ENCODE measurements at places on chromosomes 16 and 17.

- no peak for DNase-seq
These were observed 1466.0 kb downstream of the CDH11 start for GRCh38 chr16:63655846-63656245.

GRCh38 chr17:61634942-61635538 is 44.0 kb upstream of the NACA2 start:
- DNase-seq: no peak

DNA sequence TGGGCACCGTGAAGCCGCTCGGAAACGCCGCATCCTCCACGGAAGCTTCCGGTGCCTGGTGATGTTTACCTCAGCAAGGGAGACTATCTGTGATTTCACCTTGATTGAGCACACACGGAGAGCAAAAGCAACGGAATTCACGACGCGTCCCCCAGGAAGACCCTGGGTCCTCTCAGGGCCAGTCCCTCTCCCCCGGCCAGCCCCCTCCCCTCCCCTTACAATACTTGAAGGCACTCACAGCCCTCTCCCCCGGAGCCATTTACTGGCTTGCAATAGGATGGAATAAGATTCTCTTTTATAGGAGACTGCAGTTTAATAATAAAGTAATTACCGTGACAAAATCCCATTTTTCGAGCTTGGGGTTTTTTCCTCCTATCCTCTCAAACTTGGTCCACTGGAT is 104.7 kb downstream of the ENGASE start:
- no peak for DNase-seq

- no peak for DNase-seq
These were observed 21.6 kb downstream of the PLA2G10 start for GRCh38 chr16:14672403-14672971.

- DNase-seq: no peak
These were observed 3.5 kb upstream of the APRT start for GRCh38 chr16:88815227-88815626.

DNA sequence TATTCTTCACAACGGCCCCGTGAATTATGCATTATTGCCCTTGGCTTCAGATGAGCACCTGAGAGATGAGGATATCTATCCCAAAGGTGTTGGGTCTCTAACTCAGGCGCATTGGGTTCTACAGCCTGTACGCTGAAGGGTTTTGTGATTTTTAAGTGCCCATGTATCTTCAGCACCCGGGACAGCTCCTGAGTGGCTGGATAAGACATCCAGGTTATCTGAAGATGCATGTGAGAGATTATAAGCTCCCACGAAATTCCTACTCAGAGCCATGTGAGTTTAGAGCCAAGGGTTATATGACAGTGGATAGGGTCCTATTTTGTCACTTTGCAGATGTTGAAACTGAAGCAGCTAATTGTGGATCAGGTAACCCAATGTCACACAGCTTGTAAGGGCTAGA is 612.3 kb upstream of the EEF2KMT start:
- DNase-seq: no peak

- no peak for DNase-seq
These were observed 292.6 kb upstream of the SOX9 start for GRCh38 chr17:71828182-71828596.

- peak; percentile 87 for DNase-seq
These were observed 19.0 kb downstream of the CENPX start for GRCh38 chr17:82003411-82004381.

DNA sequence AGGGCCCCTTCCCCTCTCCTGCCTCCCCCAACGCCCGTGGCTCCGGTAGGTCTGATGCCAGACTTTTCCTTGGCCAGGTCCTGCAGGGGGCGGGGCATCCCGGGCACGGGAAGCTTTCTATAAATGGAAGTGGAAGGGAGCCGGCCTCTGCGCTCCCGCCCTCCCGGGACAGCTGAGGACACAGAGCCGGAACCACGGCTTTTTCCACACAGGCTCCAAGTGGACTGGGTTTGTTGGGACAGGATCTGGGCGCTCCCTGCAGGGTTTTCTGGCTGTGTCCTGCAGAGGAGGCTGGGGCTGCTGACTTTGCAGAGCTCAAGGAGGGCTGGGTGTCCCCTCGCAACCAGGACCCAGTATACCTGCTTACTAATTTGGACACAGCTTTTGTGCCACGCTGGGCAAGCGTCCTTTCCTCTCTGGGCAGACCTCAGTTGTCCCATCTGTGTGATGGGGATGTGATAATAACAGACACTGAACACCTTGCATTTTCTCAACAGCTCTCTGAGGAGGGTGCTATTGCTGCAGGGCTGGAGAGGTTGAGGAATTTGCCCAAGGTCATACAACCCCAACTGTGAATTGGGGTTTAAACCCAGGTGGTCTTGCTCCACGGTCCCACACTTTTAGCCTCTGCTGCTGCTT is 1.8 kb downstream of the TNS4 start:
- DNase-seq: no peak

DNA sequence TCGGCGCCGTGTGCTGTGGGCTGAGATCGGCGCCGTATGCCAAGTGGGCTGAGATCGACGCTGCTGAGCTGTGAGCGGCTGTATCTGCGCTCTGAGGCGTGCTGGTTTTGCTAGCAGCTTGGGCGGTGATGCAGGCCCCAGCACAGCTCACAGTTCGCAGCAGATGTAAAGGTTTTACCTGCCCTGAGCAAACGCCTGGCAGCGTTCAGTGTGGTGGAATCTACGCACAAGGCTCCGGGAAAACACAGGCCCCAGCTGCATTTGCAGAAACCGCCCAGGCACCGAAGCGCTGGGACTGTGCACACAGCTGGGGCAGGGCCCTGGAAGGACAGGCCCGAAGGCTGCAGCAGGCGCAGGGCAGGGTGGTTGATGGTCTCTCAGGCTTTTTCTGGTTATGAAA is 8.0 kb upstream of the ZNF469 start:
- no peak for DNase-seq

- no peak for DNase-seq
These were observed 11.7 kb downstream of the ZFHX3 start for GRCh38 chr16:73036074-73036826.

GRCh38 chr16:74574146-74574545 is 32.8 kb downstream of the GLG1 start:
- DNase-seq: no peak

GRCh38 chr16:79011282-79011681 is 589.3 kb downstream of the MAF start:
- no peak for DNase-seq

GRCh38 chr16:47984669-47985068 is 171.1 kb downstream of the ABCC12 start:
- no peak for DNase-seq

- no peak for DNase-seq
These were observed 251.2 kb downstream of the ENGASE start for GRCh38 chr17:79325709-79326430.

DNA sequence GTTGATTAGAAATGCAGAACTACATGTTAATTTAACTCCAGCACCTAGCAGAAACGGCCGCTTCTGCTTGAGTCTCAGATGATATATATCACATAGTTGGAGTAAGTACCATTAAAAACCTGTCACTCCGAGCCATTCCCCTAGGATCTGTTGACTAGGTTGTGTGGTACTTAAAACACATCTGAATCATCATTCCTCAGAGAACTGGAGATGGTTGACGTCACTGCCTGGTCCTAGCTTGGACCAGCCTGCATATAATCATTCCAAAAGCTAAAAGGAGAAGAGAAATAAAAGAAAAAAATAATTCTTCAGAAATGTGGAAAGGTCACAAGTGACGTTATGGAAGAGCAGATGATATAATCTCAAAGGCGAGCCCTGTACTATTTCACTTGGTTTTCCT is 31.3 kb upstream of the RASL10B start:
- DNase-seq: no peak
